ENCODE measurements at places on chromosomes 16 and 17.
A peak's percentile ranks its signal among the peaks of the same experiment; 100 is the strongest.

- no peak for DNase-seq
Measured at GRCh38 chr17:62897706-62898105, 68.3 kb upstream of the TANC2 start.

GRCh38 chr17:50608700-50609379 is 25.8 kb upstream of the ABCC3 start:
- no peak for DNase-seq

DNA sequence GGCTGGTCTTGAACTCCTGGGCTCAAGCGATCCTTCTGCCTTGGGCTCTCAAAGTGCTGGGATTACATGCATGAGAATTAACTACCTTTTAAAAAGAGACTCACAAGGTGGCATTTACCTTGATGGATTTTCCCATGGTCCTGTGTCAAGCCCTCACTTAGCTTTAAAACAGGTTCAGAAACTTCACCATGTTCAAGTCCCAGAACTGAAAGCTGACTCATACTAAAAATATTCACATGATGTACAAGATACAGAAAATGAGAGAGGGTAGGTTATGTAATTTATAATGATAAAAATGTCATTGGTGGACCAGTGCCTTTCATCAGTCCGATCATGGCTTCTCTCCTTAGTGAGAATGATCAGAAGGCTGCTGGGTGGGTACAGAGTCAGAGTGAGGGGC is 4.3 kb upstream of the AKAP1 start:
- no peak for DNase-seq

- DNase-seq = no peak
Measured at GRCh38 chr16:83859265-83859664, 39.6 kb upstream of the MLYCD start.

DNA sequence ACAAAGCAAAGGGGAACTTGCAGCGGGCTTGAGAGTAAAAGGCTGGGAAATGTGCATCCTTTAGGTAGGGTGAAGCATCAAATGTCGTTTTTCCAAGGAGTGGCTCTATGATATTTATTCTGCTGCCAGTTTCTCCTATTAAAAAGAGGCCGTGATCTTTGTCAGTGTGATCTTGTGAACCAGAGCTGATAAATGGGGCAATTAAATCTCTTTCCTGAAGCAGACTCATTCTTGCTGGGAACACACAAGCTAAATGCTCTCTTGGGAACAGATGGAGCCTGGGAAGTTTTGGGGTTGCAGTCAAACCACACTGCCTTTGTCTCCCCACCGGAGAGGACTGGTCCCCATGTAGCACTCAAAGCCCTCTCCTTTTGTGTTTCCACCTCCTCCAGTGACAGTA is 408.9 kb downstream of the GRIN2A start:
- no peak for DNase-seq

GRCh38 chr17:32943206-32943605 is 15.3 kb downstream of the TMEM98 start:
- no peak for DNase-seq

DNA sequence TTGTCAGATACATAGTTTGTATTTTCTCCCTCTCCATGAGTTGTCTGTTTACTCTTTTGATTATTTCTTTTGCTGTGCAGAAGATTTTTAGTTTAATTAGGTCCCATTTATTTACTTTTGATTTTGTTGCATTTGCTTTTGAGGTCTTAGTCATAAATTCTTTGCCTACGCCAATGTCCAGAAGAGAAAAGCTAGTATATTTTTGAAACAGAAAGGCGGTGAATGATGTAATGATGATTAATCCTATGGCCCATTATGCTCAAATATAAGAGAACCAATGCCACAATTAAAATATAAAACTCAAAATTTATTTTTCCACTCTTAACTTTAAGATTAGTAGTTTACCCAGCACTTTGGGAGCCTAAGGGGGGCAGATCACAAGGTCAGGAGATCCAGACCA is 59.8 kb upstream of the SMIM36 start:
- no peak for DNase-seq

DNA sequence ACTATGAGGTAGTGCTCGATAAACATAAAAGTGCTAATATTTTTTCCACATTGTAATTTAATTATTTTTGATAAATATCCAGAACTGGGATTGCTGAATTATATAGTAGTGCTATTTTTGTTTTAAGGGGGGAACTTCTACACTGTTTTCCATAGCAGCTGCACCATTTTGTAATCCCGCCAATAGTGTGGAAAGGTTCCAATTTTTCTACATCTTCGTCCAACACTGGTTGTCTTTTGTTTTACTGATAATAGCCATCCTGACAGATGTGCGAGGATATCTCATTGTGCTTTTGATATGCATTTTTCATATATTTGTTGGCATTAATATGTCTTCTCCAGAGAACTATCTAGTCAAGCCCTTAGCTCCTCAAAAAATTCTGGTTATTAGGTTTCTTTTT is 259.6 kb upstream of the KCNJ16 start:
- DNase-seq = no peak

DNA sequence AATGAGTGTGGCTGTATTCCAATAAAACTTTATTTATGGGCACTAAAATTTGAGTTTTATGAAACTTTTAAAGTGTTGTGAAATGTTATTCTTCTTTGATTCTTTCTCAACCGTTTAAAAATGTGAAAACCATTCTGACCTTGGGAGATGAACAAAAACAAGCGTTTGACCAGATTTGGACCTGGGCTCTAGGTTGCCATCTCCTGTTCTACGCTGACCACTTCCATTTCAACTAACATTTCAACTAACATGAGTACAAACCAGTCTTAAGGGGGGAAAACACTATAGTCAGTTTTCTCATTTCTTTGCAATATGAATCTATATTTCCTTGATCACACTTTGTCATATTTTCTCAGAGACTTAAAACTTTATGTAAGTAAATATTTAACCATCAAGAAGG is 118.4 kb upstream of the IRX5 start:
- DNase-seq = no peak

DNA sequence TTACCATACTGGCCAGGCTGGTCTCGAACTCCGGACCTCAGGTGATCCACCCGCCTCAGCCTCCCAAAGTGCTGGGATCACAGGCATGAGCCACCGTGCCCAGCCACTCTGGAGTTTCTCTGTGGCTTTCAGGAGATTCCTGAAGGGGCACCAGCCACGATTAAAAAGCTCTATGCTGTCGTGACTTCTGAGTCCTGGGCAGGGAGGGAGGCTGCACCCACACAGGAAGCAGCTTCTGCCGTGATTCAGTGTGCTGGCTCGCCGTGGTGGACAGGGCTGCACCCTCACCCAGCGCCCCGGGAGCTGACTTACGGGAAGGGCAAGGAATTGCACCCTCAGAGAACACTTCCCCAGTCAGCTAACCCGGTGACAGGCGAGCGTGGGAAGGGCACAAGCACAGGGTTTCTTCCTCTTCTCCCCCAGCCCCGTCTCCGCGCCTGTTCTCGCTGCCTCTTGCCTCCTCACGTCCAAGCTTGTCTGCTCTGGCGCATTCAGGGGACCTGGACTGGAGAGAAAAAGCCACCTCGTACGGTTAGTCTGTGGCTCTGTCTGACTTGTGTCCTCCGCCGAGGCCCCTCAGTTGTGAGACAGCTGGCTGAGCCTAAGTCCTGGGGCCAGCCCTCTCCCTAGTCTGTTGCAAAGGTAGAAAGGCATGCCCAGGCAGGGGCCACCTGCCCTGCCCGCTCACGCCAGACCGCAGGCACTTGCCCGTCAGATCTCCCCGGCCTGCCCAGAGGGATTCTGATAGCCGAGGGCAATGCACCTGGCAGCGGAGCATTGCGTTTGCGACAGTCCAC is 145.0 kb downstream of the SEC14L1 start:
- DNase-seq = peak; percentile 89

DNA sequence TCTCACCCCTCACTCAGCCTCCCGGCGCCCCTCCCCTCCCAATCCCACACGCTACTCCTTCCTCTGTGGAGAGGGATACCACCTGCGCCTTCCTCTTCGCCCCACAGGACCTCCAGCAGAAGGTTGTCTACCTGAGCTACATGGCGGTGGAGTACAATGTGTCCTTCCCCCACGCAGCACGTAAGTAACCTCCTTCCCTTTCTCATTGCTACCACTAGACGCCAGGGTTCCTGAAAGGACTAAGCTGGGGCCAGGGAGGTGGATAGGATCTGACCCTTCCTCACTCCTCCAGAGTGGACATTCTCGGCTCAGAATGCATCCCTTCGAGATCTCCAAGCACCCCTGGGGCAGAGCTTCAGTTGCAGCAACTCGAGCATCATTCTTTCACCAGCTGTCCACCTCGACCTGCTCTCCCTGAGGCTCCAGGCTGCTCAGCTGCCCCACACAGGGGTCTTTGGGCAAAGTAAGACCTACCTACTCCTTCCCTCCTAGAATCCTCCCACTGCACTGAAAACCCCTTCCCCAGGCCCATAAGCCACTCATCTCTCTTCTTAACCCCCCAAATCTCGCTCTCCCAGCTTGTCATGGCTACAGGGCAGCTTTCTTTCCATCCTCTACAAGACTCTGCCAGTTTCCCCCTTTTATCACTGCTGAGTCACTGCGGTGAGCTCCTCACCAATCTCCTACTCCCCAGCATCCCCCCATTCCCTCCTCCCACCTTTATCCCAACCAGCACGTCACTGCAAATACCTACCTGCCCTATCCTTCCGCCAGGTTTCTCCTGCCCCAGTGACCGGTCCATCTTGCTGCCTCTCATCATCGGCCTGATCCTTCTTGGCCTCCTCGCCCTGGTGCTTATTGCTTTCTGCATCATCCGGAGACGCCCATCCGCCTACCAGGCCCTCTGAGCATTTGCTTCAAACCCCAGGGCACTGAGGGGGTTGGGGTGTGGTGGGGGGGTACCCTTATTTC is 1.5 kb downstream of the CD68 start:
- DNase-seq = no peak

DNA sequence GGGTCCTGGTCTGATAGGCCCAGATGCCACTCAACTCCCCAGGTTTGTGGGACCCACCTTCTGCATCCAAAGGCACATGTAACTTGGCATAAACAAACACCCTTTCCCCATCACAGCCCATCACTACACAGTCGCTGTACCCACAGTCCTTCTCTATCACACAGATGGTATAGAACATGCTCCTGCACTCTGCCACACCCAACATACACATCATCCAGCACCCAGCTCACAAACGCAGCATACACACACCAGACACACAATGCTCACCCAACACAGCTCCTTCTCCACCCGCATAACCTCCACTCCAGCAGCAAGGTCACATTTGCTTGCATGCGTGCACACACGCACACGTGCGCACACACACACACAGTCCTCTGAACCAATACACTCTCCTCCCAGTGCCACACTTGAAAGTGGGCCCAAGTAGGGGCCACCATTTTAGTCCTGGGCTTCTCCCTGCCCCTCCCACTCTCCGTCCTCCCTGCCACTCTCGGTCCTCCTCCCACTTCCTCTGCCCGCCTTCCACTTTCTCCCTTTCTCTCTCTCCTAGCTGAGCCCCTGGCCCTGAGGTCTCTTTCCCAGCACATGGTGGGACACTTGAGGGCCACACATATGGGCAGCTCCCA is 8.5 kb upstream of the TMEM92 start:
- no peak for DNase-seq

DNA sequence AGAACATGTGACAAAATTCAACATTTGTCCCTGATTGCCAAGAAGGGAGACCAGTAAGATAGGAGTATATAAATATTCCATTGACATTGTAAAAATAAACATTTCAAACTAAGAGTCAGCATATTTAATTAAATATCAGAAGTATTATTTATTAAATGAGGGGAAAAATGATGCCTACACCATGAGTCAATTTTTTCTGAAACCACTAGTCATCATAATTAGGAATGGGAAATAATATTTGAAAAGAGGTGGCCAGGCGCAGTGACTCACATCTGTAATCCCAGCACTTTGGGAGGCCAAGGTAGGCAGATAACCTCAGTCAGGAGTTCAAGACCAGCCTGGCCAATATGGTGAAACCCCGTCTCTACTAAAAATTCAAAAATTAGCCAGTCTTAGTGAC is 2.1 kb downstream of the CMTM1 start:
- no peak for DNase-seq

- no peak for DNase-seq
Measured at GRCh38 chr16:29991571-29991904, 3.9 kb downstream of the HIRIP3 start.

Data from AG04449 (cell line).